Endothelial cell (in vitro differentiated cells): ENCODE measurements at places on chromosomes 5 and 9.

GRCh38 chr9:94872891-94873511 lies 146.5 kb downstream of the AOPEP start:
- DNase-seq: no peak

DNA sequence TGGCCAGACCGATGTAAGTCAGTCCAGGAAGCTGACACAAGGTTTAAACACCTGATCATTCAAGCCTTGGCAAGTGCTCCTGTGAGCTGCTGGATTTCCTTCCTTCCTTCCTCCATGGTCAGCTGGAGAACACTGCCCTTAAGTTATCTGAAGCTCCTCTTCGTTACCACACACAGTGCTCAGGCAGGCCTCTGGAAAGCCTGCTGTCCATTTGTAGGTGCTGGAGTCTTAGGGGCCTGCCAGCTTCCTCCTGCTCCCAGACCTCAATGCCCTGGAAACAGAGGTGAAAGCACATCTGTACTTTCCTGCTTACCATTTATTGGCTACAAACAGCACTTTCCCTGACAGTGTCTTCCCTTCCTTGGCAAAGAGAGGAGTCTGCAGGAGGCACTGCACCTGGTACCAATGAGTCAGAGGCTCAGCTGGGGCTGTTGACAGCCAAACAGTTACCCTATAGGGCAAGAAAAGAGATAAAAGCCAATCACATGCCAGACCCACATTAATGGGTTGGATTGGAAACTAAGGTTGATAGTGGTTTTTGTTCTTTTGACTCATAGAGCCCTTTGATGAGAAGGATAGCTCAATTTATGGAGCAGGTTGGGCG lies 72.6 kb upstream of the PUM3 start:
- no peak for DNase-seq

DNA sequence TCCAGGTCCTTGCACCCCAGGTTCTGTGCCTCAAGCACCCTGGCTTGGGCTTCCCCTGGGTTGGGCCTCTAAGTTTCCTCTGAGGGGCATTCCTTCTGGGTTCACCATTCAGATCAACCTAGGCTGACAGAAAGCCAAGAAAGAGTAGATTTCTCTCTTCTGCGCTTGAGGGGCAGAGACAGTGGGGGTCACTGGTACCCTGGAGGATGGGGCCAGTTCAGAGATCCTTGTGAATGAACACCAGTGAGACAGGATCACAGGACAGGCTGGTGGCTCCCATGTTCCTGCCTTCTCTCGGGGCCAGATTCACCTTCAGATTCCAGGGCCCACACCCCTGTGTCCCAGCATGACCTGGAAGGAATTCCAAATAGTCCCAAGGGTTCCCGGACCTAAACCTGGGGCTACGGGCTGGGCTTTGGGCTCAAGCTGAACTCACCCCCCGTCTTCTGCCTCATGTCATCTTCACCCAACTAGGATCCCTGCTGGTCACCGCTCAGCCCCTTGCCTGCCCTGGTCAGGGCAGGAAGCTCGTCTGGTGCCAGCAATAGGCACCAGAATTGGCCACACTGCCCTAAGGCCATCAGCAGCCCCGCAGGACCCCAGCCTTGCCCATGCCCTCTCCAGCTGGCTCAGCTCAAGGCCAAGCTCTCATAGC lies 91.8 kb upstream of the MVB12B start:
- DNase-seq: no peak

- DNase-seq: no peak
Observed at GRCh38 chr5:145246961-145247744, 588.0 kb downstream of the PRELID2 start.

- no peak for DNase-seq
Observed at GRCh38 chr5:78638423-78638822, 10.1 kb downstream of the LHFPL2 start.

DNA sequence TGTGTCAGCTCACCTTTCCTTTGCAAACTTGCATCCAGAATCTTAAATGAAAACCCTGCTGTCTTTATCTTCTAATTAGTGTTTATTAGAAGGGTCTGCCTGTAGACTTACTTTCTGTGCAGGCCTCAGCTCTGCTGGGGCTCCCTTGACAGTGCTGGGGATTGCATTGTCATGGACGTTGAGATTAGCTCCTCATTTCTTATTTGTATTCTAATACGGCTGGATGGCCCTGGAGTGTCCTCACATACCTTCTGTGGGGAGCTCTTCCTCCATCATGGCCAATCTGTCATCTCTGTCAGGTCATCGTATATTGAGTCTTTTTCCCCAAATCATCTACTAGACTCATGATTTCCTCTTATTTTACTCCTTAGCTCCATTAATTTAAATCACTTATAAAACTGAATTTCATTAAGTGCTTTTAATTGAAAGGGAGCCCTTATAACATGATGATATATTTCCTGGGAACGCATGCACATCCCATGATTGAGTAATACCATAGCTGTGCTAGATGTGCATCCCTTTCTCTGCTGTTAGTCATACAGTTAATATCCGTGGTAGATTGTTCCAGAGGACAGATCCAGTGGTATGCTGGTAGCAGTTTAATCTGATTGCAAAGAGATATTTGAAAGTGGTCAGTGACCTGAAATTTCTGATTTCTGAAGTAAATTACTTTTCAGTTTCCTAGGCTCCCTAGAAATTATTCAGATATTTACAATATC lies 61.6 kb downstream of the ICE1 start:
- no peak for DNase-seq

- DNase-seq: no peak
Observed at GRCh38 chr5:169161022-169161680, 139.8 kb downstream of the SLIT3 start.

DNA sequence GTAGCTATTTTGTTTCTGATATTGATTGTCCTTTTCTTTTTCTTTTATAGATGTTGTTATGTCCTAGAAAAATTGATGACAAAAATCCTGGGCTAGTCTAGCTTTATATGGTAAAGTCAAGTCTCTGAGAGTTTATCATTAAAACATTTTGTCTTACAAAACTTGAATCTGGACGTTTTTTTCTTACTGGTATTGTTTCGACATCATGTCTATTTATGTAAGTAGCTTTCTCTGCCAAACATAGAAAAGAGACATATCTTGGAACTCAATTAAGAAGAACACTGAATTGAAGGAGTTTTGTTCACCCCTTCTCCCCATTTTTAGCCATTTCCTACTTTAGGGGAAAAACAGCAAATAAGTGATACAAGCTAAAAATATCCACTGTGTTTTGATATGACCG lies 151.5 kb downstream of the ISOC1 start:
- no peak for DNase-seq

GRCh38 chr5:35061211-35061770 lies 13.5 kb upstream of the AGXT2 start:
- DNase-seq: no peak

DNA sequence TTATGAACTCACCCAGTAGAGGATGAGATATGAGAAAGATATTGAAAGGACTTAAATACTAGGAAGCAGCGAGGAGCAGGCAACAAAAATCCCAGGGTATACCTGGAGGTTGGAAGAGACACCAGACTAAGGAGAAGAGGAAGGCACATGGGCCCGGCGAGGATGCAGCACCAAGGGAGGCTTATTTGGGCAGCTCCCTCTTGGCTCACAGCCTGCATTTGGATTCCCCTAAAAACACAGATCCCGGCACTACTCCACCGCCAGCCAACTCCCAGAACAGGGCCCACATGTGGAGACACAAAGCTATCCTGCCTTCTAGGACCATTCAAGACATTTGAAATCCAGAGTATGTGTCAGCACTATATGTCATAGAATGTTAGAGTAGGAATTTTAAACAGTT lies 199.8 kb upstream of the FBXL7 start:
- DNase-seq: no peak

- DNase-seq: no peak
Observed at GRCh38 chr5:168736281-168736831, 157.2 kb upstream of the PANK3 start.

GRCh38 chr9:113409883-113410206 lies 630 bp downstream of the POLE3 start:
- no peak for DNase-seq

- no peak for DNase-seq
Observed at GRCh38 chr5:66281294-66281693, 137.2 kb downstream of the SREK1 start.
